ENCODE measurements at places on chromosomes 7 and 10. TPM values are rescaled to one million over a fixed set of nuclear protein-coding genes. Genes with fewer than 3 reads are reported as not detected.

The SUN3 gene
- 0.24 TPM for total RNA-seq

The PAPOLB gene
- total RNA-seq, result not detected

The NAT16 gene
- not detected for total RNA-seq

The VSTM4 gene
- not detected for total RNA-seq

The GIMAP4 gene
- not detected for total RNA-seq

The LOXL4 gene
- 2.5 TPM for total RNA-seq

The PDGFA gene
- total RNA-seq, result 23.6 TPM

The CHST3 gene
- total RNA-seq, result 21.3 TPM

The PRSS37 gene
- total RNA-seq, result not detected

The FRMPD2 gene
- 2.4 TPM for total RNA-seq

All from PC-9 (cell line).